ENCODE measurements at places on chromosomes 11 and 22.

GRCh38 chr11:59212744-59213631 lies at the start of gene MPEG1:
Gene MPEG1, minus strand, starts transcription at chr11:59212927. Its CDS starts 62 bp downstream, at chr11:59212865.
- no peak for DNase-seq

GRCh38 chr22:38429499-38430068 lies 25.4 kb downstream of the KCNJ4 start:
- no peak for DNase-seq

DNA sequence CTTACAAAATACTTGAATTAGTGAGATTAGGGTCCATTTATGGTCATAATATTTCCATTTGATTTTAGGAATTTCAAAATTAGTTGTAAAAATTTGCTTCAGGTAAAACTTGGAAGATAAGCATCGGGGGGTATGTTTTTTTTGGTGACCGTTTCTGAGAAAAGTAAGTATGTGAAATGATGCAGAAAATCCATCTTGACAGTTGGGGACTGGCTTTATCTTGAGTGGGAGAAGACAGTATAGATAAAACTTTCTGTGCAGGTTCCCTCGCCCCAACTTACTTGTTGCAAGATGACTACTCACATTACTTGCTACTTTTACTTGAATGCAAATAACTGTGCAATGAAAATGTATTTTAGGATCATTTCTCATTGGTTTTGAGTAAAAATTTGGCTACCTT lies 49.5 kb downstream of the DNAJC24 start:
- no peak for DNase-seq

DNA sequence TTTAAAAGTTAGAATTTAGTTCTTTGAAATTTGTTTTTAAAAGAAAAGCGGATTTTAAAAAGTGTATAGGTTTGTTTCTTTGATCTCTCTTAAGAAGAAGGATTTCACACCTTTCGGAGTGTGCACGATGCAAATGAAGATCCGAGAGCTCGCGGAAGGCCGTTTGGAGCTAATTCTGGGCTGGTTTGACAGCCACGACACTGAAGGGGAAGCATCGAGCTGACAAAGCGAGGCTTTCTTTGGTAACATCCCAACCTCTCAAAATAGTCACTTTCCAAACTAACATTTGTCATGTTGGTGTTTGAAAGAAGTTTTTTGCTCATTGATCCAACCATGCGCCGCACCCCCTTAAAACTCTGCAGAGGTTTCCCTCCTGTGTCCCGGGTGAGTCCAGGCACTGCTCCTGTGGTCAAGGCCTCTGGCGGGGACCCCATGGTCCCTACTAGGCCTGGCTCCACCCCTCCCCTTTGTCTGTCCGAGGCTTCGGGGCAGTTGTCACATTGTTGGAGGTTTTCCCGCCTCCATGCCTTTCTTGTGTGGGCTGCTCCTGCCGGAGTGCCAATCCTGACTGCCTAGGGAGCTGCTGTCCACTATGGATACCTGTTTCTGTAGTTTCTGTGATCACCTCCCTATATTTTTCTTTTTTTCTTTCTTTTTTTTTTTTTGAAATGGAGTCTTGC lies 39.7 kb downstream of the MPPED1 start:
- no peak for DNase-seq

DNA sequence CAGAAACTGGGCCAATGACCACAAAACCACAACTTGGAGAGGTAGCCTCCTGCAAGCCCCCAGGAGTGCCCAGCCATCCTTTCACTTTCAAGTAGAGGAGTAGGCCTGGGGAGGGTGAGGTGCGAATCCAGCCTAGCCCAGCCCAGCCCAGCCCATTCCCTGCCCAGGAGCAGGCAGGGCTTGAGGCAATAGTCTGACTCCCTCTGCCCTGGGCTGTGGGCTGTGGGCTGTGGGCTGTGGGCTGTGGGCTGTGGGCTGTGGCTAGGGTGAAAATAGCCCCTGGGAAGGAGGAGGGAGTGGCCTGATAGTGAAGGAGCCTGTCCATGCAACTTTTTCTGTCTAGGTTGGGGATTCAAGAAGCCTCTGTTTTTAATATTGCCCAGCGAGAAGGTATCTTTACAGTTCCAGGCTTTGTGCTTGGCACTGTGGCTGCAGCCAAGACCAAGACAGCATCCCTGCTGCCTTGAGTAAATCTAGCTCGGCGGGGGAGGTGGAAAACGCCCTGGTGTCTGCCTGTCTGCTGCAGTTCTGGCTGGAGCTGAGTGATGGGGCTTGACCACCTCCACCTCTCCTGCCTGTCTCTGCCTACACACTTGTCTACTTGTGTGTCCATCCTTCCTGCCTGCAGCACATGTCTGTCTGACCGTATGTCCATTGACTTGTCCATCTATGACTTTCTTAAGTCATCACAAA lies 40.7 kb downstream of the LMO1 start:
- no peak for DNase-seq

- DNase-seq = no peak
Measured at GRCh38 chr11:46253258-46254132, 24.0 kb upstream of the CREB3L1 start.

GRCh38 chr11:116371146-116371545 lies 401.6 kb downstream of the BUD13 start:
- DNase-seq = no peak

DNA sequence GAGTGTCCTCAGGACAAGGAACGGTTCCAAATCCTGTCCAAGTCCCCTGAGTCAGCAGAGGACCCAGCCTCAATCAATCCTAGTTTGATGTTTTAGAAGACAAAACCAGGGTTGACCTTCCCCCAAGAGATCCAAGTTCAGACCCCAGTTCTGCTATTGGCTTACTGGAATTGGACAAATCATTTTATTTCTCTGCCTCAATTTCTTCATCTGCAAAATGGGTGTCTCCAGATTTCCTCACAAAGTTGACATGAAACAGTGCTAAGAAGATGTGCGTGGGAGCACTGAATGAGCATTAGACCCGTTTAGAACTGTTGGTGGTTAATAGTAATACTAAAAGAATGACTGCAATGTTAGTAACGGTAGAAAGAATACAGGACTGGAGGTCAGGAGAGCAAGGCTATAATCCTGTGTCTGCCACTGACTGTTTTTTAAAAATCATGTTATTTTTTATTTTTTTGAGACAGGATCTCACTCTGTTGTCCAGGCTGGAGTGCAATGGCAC lies 32.8 kb upstream of the SCUBE1 start:
- no peak for DNase-seq

- peak; percentile 41 for DNase-seq
Measured at GRCh38 chr11:59802639-59803176, 7.9 kb downstream of the MRPL16 start.

GRCh38 chr11:36398231-36398953 lies 102.3 kb downstream of the PRR5L start:
- no peak for DNase-seq

DNA sequence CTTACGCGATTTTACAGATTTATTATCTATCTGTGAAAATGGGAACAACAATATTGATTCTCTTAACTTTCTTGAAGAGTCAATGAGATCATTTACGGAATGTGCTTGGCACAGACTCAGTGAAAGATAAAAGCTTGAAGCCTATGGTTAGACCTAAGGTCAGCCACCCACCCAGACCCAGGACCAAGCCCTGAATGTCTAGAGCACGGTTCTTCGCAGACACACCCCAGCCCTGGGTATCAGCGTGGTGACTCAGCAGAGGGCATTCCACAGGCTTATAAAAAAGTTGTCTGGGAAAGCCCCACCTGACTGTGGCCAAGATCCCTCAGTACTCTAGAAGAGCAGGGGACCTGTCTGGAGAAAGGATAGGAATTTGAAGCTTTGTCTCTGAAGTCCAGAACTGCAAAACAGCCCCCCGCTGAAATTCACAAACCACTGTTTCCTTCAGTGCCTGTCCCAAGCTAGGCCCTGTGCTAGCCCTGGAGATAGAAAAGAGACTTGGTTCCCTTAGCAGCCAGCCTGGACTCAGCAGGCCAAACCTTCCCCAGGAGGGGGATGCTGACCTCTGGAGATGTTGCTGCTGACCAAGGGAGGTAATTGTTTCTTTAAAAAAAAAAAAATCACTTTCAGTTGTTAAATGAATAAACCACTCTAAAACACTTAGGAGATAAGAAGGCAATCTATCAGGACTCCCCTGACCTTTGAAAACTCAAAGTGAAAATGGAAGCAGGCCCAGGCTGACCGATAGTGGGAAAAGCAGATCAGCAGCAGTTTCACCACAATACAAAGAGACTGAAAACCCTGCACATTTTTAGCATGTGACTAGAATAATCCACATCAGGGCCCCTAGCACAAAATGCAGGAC lies 114.0 kb downstream of the ABTB2 start:
- DNase-seq = no peak

DNA sequence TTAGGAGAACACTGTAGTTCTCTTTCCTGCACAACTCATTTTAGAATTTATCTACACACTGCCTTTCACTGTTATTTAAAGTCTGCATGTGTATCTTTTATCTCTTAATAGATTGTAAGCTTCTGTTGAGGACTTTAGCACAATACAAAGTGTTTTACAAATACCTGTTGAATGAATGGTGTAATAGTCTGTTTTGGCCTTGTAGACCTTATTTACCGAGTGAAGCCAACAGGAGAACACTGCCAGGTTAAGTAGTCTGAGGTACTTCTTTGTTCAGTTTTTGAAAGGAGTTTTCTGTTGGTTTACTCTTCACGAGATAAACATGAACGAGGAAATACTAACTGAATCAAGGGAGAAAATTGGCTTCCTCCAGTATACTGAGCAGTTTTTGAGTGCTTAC lies 31.0 kb downstream of the SIK2 start:
- no peak for DNase-seq

DNA sequence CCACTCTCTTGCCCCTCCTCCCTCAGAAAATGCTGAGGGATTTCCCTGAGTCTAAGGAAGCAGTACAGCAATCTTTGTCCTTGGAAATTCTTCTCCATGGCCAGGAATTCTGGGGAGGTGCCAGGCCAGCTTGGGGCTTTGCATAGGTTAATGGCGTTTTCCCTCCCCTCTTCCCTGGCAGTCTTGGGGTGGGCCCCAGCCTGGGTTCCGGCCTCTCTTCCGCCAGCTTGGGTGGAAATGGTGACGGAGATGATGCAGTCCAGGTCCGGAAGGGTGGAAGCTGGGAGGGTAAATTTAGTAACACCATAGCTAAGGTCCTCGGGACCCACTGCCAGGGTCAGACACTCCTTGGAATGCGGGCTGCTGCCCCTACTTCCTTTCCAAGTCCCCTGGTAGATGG lies 5.0 kb downstream of the PHLDB1 start:
- DNase-seq = no peak

- DNase-seq = no peak
Measured at GRCh38 chr22:24003887-24004286, 1.4 kb downstream of the GSTT4 start.
